ENCODE measurements at places on chromosomes 11 and 22.

DNA sequence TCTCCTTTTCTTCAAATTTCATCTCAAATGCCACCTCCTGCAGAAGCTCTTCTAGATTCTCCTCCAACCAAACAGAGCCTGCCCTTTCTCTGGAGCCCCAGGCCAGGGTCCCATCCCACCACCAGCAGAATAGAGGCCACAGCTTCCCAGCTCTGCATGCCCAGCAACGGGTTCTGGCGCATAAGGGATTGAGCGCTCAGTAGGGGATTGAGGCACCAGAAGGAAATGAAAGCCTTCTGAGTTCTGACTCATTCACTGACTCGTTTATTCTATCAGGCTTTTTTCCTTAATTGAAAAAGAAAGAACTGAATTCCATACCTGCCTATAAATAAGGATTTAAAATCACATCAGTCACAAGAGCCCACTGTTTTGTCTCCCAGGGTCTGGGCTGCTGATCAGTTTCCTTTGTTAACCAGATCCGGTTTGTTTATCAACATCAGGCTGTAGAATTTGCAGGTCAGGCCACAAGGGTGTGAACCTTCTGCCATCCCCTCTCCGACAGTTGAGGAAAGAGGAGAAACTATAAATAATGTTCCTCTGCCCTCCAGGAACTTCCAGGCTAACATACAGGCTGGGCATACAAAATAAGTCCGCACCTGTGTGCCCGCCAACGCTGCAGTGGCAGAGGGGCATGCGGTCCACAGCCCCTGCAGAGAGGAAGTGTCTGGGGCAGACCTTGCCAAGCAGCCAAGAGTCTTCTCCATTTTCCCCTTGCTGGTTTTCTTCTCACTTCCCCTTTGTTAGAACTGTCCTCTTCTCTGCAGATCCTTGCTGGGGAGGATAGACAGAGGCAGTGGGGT is 63.5 kb upstream of the PRDM11 start:
- DNase-seq = no peak

DNA sequence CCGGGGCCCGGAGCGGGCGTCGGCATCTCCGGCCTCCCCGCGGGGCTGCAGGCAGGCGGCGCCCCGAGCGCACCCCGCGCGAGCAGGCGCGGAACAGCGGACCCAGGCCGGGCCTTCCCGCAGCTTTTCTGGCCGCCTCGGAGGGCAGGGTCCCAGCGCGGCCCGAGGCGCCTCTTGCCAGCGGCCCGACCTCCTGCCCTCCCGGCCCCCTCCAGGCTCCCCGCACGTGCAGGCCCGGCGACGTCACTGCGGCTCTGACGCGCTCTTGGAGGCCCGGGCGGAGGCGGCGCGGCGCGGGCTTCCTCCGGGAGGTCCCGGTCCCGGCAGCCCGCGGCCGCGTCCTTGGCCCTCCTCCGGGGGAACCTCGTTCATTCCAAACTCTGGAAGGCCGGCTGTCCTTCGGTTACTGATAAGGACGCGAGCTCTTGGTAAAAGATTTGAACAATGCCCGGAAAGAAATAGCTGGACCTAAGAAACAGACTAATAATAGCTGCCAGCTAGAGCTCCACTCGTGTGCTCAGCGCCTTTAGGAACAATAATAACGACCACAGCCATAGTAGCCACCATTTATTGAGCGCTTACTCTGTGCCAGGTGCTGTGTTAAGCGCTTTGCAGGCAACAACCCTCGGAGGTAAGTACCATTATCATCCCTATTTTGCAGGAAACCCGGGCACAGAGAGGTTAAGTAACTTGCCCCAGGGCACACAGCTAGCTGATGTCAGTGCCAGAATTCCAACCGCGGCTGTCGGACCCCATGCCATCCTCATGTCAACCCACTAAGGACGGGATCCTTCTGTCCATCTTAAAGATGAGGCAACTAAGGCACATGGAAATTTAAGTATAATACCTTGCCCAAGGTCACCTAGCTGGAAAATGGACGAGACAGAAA is 39.1 kb upstream of the CREB3L1 start:
- no peak for DNase-seq

DNA sequence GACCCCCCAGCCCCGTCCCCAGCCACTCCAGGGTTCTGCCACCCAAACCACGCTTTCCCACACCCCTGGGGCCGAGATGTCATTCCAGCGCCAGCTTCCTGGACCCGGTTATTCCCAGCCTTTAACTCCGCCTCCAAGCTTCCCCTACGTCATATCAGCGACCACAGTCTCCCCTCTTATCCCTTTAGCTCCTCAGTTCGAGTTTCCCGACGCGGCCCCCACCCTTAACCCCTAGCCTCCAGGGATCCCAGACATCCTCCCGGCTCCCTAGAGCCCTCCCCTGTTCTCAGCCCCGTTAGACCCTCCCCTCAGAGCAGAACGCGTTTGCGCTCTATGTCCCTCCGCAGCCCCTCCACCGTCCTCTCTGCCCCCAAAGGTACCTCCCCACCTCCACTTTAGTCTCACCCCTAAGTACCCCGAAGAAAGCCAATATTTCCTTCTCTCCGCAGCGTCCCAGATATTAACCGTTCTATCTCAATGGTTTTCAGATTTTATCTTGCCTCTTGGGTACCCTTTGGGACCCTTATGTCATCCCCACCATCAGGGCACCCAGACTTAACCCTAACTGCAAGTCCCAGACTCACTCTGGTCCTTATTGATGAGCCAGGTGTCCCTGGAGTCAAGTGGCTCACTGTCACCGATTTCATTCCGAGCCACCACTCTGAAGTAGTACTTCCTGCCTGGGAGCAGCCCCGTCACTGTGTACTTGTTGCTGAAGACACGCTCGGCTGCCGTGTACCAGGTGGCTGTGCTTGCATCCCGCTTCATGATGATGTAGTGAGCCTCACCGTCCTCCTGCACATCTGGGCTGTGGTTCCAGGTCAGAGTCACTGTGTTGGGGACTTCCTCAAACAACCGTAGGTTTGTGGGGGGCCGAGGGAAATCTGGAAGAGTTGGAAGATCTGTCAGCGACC is 8.0 kb downstream of the TMEM86A start:
- DNase-seq = peak; percentile 38

- DNase-seq = no peak
Observed at GRCh38 chr11:61732705-61733104, 19.7 kb upstream of the MYRF start.

DNA sequence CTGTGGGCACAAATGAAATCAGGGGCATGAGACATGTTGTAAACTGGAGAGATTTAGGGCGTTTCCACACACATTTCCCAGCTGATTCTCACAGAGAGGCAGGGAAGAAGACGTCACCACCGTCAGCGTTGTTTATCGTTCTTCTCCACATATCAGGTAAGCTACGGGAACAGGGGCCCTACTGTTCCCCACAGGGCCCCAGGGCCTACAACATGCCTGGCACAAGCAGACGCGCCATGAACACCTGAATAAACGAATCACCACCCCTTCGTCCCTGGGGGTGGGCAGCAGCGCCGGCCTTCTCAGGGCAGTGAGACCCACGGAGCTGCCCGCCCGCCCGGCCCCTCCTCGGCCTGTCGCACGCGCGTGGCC is 342 bp downstream of the EFCAB6 start:
- no peak for DNase-seq

- DNase-seq = no peak
Observed at GRCh38 chr11:131904756-131905155, 534.3 kb downstream of the NTM start.

- DNase-seq = no peak
Observed at GRCh38 chr11:94418123-94418765, 17.0 kb upstream of the GPR83 start.

GRCh38 chr22:31143537-31143936 is 3.2 kb upstream of the PLA2G3 start:
- no peak for DNase-seq

DNA sequence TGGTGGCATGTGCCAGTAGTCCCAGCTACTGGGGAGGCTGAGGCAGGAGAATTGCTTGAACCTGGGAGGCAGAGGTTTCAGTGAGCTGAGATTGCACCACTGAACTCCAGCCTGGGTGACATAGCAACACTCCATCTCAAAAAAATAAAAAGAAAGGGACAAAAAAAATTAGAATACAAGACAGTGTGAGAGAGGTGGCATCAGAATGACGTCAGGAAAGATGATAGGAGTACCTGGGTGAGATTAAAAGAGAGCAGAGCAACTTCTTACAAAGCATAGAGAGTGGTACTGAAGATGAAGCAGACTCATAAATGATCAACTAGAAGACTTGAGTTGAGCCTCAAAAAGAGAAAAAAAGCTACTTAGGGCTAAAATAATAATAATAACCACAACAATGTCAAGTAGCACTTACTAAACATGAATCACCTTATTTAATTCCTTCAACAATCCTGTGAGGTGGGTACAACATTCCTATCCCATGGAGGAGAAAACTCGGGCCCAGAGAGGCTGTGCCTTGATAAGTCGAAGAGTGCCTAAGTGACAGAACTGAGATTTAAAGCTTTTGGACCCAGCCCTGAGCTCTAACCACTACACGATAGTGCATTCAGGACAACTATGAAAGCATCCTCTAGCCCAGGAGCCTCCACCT is 5.2 kb upstream of the SLN start:
- no peak for DNase-seq

GRCh38 chr11:107405260-107405659 is 52.4 kb downstream of the CWF19L2 start:
- no peak for DNase-seq

DNA sequence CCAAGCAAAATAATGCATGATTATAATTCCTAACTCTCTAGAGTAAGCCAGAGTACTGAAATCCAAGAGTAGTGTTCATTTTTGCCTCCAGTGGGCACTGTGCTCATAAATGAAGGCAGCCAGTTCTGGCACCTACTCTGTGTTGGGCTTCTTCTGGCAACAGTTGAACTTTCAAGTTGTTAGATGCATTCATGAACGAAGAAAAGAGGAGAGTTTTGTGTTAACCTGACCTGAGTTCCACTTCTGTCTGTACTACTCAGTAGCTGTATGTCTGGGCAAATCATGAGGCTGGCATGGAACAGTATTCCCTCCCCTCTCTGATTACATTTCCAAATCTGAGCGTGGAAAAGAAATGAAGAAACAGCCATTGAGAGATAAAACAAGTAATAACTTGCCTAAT is 20.3 kb upstream of the TENM4 start:
- DNase-seq = no peak

- no peak for DNase-seq
Observed at GRCh38 chr22:26064048-26064447, 105.2 kb upstream of the SEZ6L start.

- no peak for DNase-seq
Observed at GRCh38 chr11:105960252-105961245, 61.5 kb downstream of the MSANTD4 start.

DNA sequence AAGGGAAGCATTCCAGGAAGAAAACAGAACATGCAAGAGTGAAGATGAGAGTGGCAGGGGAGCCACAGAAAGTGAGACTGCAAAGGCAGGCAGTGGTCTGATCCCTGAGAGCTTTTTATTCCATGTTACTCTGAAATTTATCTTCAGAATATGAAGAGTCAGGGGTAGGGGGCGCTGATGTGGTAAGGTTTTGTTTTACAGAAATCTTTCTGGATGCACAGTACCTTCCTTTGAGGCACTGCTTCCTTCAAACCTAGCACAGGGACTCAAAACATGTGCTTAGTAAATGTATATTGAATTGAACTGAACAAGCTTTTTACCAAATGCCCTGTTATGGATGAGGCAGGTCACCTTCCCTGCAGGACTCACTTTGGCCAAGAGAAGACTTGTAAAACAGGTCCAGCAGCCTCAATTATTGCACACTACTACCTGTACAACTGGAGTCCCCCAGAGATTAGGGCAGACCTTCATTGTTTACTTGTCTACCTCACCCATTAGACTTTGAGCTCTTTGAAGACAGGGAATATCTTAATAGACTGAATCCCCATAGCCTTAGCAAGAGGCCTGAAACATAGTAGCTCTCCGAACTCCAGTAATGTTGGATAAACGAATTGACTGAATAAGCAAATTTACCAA is 2.2 kb downstream of the PAK1 start:
- no peak for DNase-seq

GRCh38 chr22:37545703-37546436 is 14.4 kb upstream of the CDC42EP1 start:
- no peak for DNase-seq

GRCh38 chr11:74138572-74138971 is 32.2 kb downstream of the C2CD3 start:
- no peak for DNase-seq

DNA sequence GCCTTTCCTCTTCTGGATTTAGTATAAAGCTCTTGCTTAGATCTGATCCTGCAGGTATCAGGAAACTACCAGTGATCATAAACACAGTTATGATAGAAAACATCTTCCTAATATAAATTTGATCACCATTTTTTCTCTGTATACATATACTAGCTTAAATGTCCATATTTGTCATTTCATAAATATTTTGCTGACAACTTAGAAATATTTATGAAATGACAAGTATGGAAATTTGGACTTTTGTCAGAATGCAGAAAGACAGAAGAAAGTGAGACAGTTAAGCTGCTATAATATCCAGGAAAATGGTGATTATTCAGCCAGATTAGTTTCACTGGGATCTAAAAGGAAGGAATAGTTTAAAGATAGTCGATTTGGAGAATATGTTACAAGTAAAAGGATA is 22.8 kb upstream of the TRIM21 start:
- DNase-seq = no peak

DNA sequence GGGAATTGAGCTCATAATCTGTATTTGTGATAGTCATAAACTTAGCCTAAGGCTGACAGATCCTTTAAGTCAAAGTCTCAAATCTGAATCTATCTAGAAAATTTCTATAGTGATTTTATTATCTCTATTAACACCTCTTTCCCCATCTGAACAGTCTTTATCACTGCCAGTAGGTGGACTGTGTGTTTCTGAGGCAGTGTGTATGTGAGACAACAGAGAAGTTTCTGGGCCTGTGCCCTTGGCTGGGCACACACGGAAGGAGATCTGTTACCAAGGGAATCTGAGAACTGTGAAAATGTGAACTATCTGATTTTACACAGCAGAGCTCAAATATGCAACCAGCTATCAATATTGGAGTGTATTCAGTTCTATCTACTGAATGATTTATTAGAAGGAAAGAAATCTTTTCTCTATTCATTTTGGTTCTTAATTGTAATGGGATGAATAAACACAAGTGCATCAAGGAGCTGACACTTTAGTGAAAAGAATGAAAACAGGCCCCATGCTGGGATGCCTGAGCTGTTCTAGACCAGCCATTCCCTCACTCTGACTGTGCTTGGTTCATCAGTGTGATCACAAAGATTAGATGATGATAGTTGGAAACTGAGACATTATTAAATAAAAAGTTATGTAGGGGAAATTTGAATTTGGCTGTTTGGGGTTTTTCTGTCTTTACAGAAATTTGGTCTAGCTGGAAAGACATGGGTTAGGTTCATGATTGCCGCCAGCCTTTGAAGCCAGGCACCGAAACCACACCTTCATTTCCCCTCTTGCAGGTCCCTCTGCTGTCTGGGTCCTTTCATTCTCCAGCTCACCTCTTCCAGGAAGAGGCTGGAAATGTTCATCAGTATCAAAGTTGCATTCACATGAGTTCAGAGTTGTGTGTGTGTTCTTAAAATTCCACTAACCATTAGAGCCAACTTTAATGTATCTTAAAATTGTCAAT is 68.1 kb downstream of the LIF start:
- no peak for DNase-seq

DNA sequence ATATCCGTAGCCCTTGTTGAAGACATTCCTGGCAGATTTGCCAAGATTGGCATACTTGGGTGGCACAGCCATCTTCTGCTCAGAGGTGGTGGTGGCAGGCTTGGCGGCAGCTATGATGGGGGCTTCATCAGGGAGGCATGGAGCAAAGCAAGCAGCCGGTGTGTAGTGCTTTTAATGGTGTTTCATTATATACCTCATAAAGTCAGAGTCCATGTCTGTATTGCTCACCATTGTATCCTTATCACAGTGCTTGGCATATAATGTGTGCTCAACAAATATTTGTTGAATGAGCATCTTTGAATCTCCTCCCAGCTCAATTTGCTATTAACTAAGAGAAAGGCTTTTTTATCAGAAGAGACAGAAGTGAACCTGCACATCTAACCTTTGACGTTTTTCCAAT is 7.8 kb upstream of the DNHD1 start:
- DNase-seq = no peak
